ENCODE measurements at places on chromosomes 5 and 9.

GRCh38 chr9:13665418-13666066 lies 386.1 kb upstream of the MPDZ start:
- DNase-seq = no peak

DNA sequence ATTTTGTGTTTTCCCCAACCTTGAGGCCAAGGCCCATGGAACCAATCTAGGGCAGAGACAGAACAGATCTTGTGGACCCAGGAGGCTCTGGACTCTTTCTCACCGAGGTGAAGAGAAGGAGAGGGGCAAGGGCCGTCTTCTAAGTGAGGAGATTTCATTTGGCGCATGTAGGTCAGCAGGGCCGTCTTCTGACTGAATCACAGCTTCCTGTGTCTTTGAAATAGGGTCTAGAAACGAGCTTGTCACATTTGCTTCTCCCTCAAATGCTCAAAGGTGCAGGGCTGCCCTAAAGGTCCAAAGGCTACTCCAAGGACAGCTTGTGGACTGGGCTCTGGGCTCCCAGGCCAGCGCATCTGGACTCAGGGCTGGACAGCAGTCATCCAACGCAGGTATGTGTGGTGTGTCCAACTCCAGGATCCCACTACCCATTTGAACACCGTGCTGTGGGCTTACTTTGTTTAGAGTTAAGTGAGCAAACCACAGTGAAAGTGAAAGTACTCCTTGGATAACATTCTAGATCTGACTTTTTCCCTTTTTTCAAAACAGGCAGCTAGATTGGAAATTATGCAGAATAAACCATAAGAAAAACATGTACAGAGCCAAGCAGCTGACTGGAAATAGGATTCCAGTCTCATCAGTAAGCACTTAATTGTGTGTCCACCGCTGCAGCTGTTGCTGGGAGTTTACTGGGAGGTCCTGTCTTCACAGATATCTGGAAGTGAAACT lies 357.0 kb downstream of the GADD45G start:
- no peak for DNase-seq

- no peak for DNase-seq
These were observed 42.9 kb downstream of the ZCCHC7 start for GRCh38 chr9:37163299-37163698.

GRCh38 chr5:174245516-174246075 lies 200.1 kb downstream of the NSG2 start:
- no peak for DNase-seq

DNA sequence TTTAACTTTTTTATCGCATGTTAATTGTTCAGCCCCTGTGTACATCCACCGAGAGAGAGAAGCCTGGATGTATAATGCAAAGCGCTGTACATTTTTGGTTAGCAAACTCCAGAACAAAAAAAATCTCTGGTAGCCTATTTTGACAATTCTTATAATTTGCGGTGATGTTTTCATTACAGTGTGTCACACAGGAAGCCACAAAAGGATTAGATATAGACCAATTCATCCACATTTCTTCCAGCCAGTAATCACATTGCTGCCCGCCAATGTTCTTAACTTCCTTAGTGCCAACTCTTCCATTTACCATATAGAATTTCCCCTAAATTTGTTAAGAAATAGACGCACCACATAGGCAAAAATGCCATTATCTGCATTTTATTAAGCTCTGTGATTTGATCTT lies 435.6 kb downstream of the EFNA5 start:
- DNase-seq = no peak

DNA sequence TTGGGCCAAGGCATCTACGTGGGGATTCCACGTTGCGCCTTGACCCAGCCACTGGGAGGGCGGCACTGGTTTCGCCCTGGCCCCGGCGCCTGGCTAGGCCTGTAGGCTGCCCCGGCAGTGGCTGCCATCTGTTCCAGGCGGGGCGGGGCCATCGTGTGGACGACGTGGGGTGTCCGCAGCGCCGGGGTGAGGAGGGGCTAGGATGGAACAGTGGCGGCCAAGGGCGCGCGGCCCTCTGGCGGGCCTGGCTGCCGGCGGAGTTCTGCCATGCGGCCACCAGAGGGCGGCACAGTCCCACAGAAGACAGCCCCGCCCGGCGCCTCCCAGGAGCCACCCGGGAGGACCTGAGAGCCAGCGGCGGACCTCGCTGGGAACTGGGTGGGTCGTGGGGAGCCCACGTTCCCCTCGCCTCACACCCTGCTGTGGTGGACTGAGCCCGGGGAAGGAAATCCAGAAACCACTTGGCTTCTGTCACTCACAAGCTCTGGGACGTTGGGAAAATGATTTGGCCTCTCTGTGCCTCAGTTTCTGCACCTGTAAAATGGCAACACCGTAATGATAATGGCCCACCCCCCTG lies 22.6 kb upstream of the RAPGEF1 start:
- DNase-seq = no peak

- no peak for DNase-seq
These were observed 561 bp downstream of the SEC61B start for GRCh38 chr9:99222416-99223270.

DNA sequence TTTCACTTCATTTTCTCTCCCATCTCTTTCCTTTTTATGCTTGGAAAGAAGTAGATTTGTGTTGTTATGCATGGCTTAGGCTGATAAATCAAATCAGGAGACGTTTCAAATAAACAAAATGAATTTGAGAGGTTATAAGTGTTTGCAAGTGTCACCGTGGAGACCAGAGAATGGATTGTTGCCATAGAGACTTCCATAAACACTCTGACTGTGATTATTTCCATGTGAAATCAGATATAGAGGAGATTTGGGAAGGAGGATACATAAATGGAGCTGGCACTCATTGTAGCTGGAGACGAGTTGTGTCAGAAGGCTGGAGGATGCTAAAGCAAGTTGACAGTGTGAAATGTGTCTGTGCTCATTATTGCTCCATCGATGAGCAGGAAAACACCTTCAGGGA lies 84.2 kb upstream of the PCSK1 start:
- DNase-seq = peak; percentile 24

DNA sequence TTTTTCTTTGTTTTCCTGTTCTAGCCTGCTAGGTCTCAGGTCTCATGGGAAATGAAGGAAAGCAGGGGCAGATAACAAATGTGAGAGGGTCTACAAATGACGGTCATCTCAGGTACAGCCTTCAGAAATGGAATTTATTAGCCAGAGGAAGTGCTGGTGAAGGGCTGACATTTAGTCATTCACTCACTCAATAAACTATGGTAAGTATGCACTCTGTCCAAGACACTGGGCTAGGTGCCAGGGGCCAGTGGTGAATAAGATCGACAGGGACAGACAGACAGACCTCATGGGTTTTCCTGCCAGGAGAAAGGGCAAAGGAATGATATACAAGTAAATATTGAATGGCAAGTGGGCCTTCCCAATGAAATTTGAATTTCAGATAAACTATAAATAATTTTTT lies 6.3 kb downstream of the PDE6A start:
- DNase-seq = no peak

DNA sequence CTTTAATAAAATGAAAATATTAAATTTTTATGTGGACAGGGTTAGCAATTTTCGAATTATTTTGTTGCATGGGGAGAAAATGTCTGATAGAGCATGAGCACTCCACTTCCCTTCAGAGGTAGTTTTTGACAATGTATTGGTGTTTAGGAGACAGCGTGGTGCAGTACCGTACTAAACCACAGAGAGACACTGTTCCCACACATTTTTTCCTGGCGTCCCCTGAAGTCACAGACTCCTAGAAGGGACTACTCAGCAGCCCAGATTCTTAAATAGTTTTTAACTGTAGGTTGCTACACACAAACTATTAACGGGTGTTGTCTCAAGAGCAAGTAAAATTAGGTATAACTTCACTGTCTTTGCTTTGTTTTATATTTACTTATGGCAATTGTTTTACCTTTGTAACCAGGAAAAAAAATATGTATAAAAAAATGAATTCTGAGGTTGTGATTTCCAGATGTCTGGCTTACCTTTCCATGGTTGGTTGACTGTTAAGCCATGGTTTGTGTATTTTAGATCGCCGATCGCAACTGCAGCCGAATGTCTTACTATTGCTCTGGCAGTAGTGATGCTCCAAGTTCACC lies 171.2 kb downstream of the DOCK8 start:
- no peak for DNase-seq

DNA sequence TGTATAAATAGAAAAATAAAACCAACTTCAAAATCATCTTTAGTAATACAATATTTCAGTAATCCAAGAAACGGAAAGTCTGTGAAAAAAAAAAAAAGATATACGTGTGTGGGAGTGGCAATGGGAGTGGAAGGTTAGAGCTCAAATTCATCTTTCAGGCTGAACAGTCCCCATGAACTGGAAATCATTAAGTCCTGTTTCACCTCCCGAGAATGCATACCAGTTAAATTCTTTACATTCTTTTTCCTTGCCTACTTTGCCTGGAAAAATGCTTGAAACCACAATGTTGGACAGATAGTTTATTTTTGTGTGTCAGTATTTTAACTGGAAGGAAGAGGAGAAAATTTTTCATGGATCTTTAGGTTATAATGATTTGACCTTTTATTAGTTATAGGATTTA lies 166.8 kb downstream of the MUSK start:
- DNase-seq = no peak

DNA sequence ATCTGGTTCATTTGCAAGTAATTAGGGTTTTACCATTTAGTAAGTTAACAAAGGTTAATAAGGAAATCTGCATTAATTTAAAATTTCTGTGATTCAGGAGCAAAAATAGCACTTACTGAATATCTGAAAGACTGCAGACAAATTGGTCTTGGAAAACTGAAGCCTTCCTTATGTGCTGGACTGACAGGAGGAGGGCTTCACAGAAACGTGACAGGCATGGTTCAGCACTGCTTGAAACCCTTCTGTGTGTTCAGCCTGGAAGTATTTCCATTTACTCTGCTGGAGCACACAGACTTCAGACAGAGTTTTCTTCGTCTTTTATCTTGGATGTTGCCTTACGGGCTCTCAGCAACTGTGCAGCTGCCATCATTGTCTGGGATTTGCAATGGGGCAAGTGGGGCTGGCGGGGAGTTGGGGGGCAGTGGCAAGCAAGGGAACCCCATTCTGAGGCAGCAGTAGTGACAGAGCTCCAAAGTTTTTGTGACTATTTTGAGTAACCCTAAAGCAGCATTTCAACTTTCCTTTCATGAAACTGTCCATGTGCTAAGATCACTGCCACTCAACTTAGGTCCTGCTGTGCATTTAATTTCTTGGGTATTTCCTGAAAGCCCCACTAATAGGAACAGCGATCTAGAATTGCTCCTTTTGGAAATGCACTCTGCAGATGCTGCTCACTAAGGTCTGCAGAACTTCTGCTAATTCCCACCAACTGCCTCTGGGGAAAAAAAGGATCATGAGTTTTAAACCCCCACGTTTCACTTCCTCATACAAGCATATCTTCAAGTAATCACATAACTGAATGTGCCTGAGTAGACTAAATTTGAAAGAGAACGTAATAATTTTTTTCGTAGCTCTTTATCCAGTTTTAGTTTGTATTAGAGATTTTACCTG lies 56.6 kb downstream of the KCNN2 start:
- DNase-seq = no peak

DNA sequence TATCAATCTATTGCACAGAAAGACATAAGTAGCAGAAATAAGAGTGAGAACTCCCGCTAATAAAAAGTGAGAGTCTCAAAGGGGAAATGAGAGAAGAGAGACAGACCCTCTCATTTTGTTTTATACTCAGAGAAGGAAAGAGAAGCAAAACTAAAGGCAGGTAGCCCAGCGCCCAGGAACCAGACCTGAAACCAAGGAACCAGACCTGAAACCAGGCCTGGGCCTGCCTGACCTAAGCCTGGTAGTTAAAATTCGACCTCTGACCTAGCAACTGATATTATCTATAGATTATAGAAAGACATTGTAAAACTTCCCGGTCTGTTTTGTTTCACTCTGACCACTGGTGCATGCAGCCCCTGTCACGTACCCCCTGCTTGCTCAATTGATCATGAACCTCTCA lies 134.5 kb upstream of the SEMA6A start:
- DNase-seq = no peak

DNA sequence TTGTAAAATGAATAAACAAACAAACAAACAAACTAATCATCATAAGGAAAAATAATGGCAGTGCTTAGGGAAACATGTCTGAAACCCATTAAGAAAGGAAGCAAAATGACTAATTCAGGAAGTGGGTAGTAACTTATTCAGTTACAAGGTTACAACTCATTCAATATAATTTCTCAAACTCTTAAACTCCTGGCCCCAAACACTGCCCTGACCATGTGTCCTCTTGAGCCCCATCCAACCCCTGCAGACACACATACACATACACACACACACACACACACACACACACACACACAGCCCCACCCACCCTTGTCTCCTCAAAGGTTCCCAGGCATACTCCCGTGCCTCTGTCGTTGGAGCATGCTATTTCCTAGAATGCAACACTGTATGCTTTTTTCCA lies 193.9 kb downstream of the SEC61B start:
- no peak for DNase-seq

- no peak for DNase-seq
These were observed 62.1 kb downstream of the PDE4D start for GRCh38 chr5:59831326-59832010.

DNA sequence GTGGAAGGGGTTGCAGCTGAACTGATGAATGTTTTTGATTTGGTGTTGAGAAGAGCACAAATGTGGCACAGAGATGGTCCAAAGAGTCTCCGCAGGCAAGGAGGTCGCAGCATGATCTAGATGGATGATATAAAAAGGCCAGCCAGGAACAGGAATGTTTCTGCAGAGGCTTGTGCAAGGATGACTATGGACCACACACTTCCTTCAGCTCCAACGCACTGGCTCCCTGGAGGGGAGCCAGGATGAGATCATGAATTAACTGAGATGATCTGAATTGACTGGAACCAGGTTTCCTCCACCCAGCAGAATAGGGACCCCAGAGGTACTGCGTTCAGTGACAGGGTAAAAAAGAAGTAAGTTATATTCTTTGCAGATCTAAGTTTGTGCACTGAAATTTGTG lies 89.0 kb downstream of the ARSB start:
- no peak for DNase-seq

GRCh38 chr5:138095100-138095907 lies 11.5 kb downstream of the WNT8A start:
- DNase-seq = no peak

GRCh38 chr5:98774192-98775033 lies 950 bp downstream of the RGMB start:
- no peak for DNase-seq

GRCh38 chr9:124286292-124286931 lies 28.7 kb downstream of the NEK6 start:
- DNase-seq = no peak

GRCh38 chr5:82931110-82931509 lies 146.1 kb downstream of the TMEM167A start:
- no peak for DNase-seq

GRCh38 chr9:98529841-98530240 lies 178.9 kb downstream of the GABBR2 start:
- DNase-seq = no peak

DNA sequence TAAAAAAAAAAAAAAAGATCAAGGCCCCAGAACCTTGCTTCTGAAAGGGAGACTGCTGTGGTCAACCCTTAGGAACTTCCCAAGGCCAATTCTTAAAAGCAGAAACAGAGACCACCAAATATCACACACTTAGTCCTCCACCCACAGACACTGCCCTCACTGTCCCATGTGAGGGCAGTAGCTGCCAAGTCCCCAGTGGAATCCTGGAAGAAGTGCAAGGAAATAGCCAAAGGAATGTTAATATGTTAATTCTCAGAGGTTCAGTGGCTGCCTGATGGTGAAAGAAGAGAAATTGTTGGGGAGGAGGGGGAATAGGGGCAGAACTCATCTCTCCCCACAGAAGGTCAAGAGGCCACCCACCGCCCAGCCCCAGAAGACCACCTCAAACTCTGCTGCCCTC lies 23.1 kb downstream of the FSTL4 start:
- no peak for DNase-seq

Measured in NCI-H1417 treated with DMSO at 0.1 percent for 48 hours (cell line).